ENCODE measurements at places on chromosomes 16 and 17.

DNA sequence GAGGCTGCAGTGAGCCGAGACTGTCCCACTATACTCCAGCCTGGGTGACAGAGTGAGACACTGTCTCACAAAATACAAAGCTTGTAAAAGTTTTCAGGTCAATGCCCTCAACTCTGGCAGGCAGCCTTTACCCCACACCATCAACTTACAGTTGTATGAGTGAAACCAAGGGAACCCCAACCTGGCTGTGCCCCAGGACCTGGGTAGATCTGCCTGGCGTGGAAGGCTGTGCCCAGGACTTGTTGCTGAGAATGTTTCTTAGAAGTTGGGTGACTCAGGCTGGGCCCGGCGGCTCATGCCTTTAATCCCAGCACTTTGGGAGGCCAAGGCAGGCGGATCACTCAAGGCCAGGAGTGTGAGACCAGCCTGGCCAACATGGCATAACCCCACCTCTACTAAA is 7.8 kb downstream of the CES3 start:
- DNase-seq = no peak

DNA sequence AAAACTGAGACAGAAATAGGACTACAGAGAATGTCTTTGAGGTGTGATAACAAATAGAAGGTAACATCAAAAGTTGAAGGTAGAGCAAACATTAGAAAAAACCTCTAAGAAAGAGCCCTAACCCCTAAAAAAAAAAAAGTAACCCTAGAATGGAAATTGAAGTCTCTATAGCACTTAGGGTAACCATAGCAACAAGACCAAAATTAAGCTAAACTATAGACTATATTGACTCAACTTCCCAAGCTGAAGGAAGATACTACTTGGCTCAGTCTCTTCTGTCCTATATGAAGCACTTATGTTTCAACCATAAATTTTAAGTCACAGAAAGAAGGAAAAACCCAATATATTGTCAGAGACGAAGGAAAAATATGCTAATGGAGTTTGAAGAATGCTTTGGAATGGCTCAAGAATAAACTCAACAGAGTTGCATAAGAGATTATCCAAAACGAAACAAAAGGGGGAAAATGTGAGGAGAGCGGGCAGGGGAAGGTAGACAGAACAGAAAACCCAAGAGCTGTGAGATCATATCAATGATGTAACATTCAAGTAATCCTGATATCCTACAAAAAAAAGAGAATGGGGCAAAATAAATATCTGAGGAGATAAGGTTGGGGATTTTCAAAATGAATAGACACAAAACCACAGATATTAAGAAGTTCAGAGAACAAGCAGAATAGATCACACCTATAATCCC is 88.4 kb downstream of the USP32 start:
- no peak for DNase-seq

DNA sequence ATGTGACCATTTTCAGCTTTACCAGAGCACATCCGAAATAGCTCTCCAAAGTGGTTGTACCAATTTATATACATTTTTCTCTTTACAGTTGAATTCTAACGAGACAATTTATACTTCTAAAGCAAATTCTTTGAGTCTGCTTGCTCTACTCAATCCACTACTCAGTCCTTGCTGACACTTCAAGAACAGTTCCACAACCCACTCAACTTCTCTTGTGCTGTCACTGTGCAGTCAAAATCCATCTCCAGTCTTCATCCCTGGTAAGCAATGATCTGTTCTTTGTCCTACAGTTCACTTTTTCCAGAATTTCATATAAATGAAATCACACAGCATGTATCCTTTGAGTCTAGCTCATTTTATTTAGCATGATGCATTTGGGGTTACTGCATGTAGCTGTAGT is 30.6 kb downstream of the NETO2 start:
- DNase-seq = no peak

- DNase-seq = no peak
Observed at GRCh38 chr17:17425591-17425990, 51.2 kb upstream of the MED9 start.

- no peak for DNase-seq
Observed at GRCh38 chr16:35252356-35252936, 1793.0 kb downstream of the TP53TG3F start.

DNA sequence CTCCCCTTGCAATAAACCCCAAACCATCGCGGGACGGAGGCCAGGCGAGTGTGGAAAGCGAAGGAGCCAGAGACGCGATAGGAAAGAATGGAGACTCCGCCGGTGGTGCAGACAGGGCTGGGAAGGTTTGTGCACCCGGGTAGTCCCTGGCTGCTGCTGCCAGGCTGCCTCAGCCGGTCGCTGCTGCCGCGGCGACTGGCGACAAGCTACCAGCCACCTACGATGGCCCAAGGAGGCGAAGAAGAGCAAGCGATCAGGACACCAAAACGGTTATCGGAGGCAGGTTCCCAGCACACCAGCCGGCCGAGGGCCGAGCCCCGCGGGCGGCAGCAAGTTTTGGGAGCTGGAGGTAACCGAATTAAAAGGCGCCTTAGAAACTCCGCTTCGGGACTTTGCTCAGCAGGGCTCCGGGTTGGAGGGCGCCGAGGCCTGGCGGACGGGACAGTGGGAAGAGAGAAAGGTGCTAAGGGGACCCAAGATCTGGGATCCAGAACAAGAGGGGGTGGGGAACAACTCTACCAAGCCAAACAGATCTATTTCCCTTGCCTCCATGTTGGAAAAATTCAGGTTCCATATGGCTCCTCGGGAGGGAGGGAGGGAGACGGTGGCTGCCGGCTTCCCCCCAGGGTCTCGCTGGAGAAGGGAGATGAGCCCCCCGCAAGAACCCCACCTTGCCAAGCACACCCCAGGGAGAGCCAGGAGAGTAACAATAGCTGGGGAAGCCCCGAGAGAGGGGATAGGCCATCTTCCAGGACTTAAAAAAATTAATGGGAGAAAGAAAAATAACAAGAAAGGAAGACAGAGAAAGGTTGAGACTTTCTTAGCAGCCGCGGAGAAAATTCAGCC is 9.7 kb upstream of the HOXB2 start:
- no peak for DNase-seq

GRCh38 chr17:79845601-79845949 is 6.3 kb upstream of the CBX4 start:
- no peak for DNase-seq

DNA sequence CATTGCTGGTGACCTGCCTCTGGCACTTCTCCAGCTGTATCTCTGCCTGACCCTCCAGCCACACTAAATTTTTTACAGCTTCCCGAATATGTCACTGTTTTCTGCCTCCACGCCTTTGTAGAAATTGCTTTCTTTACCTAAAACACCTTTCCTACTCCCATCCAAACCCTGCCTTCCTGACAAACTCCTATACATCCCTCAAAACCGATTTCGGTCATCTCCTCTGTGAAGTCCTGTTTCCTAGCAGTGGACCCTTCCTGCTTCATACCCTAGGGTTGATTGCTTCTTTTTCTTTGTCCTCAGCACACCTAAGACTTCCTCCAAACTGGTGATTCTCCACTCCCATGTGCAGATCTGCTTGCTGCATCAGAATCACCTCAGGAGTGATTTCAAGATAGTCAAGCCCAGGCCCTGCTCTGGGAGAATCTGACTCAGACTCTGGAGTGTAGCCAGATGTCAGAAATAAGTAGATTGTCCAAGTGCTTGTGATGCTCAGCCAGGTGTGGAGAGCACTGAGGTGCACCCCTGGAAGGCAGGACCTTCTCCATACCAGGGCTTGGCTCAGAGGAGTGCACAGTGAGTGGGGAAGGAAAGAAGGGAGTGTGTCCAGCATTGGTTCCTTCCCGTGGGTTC is 184.2 kb downstream of the COPRS start:
- DNase-seq = no peak
